ENCODE measurements at places on chromosomes 11 and 22.

GRCh38 chr11:117989351-117990102, 3.3 kb downstream of the IL10RA start:
- DNase-seq = no peak

GRCh38 chr11:110336054-110336453, 39.6 kb upstream of the RDX start:
- no peak for DNase-seq

GRCh38 chr11:58573451-58574104, 2.1 kb downstream of the LPXN start:
- DNase-seq = peak; percentile 56

- DNase-seq = no peak
Measured at GRCh38 chr11:36210529-36210928, 78.7 kb downstream of the COMMD9 start.

DNA sequence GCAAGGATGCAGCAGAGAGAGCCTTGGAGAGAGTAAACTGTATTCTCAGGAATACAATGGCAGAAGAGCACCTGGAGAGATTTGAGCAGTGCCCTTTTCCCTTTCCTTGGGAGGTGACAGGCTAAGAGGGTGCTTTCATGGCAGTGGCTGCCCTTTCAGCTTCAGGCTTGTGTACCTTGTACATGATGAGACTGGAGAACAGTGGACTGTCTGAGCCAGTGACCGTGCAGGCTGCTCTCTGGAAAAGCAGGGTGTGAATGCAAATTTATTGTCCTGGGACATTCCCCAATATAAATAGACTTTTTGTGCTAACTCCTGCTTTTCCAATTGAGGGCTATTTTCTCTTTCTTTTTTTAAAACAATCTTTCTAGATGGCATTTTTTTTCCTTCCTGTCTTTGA, 99.3 kb downstream of the TRIM44 start:
- DNase-seq = no peak

DNA sequence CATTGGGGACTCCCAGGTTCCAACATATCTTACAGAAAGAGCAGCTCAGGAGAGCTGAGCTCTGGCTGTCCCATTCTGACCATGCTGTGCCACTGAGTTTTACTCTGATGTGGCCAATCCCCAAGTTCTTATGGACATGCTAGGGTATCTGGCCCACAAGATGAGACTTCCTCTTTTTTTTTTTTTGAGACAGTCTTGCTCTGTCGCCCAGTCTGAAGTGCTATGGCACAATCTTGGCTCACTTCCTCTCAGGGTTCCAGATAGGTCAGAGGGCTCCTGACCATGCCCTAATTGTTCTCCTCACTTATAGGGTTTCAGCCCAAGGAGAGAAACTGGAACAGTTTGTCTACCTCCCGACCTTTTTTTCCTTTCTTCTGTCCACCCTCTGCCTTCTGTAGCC, 152.3 kb upstream of the CCDC90B start:
- no peak for DNase-seq

Measured in bone marrow (tissue), 2 donors.